ENCODE measurements at places on chromosomes 11 and 22.

- no peak for DNase-seq
Measured at GRCh38 chr11:124421043-124421442, 3.6 kb downstream of the OR8B4 start.

DNA sequence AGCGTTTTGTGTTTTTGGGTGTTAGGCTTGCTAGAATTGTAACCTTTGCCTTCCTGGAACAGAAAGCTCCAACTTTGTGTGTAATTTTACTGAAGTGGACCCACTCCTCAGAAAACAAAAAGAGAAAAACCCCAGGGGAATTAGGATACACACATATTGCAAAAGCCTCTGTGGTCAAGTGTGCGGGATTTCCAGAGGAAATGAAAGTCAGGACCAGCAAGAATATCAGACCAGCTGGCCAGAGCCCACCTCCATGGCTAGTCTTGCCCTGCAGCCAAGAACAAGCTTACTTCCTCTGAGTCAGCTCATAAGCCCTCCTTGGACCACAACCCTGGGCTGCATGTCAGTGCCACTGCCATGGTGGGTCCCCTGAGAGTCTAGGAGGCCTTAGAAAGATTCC, 37.0 kb upstream of the FTH1 start:
- DNase-seq, result peak; percentile 98

- no peak for DNase-seq
Measured at GRCh38 chr11:65595543-65596281, at the start of gene KCNK7. Gene KCNK7, minus strand, starts transcription at chr11:65595800. Its CDS starts 28 bp downstream, at chr11:65595772.

GRCh38 chr11:102426570-102426969, 26.0 kb downstream of the TMEM123 start:
- DNase-seq, result no peak
